ENCODE measurements at places on chromosomes 7 and 10.
A peak's percentile ranks its signal among the peaks of the same experiment; 100 is the strongest.

DNA sequence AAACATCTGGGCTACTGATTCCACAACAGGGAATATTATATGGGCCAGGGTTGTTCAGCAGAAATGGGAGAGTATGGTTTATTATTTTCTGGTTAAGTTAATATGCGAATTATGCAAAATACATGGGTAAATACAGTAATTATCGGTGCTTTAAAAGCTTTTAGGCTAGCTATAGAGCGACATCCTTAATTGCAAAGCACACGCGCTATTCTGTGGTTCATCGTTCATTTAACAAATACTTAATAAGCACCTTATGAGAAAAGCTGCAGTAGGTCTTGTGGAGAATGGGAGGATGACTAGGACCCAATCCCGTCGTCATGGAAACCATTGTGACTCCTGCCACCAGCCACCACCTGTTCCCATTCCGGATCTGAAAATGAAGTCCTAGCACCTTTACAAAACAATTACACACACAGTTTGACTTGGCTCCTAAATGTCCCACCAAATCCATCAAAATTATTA lies 623 bp upstream of the CEP41 start:
- DNase-seq = peak; percentile 44

- DNase-seq = no peak
Measured at GRCh38 chr7:116663744-116664143, 8.3 kb upstream of the MET start.

DNA sequence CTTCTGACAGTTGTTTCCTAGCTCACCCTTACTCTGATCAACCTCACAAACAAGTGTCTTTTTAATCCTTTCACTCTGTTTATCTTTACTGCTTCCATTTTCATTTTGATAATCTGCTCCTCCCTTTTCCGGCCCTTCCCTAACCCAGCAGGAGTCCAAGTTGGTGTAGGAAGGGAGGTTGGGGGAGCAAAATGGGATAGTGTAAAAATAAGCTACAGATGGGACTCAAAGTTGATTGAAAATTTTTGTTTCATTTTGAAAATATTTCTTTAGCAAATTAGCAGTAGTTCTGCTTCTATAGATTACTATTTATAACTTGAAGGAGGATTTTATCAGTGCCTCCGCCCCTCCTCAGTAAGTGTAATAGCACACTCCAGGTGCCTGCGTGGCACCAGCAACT lies 112.0 kb downstream of the WNT2 start:
- no peak for DNase-seq

DNA sequence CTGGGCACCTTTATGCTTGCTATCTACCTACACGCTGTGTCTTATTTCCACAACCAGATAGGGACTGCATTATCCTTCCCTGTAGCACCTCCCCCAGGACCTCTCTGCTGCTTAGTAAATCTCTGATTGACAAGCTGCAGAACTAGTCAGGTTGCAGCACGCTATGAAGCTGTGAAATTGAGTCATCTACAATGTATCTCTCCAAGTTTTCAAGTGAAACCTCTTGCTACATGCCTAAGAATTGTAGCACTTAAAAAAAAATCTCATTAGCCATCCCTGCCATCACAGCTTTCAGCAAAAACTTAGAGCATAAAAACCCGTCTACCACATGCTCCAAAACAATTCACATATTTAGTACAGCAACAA lies 69.7 kb upstream of the FGFR2 start:
- DNase-seq = no peak

GRCh38 chr7:90825779-90826178 lies 229.7 kb downstream of the CDK14 start:
- no peak for DNase-seq

DNA sequence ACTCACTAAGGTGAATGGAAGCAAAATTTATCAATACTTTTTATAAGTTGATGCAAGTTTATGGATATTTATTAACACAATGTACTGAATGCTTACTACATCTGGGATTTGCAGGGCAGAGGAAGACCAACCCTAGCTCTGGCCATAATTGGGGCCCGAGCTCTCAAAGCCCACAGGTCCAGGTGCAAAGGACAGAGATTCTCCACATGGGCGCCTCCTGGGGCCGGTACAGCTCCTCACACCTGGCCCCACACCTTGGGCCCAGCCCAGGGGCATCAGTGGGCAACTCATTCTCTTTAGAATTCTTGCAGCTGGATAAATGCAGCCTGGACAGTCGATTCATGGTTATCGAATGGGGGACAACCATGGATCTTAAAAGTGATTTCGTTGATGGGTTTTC lies 47.1 kb downstream of the CALML3 start:
- DNase-seq = no peak

DNA sequence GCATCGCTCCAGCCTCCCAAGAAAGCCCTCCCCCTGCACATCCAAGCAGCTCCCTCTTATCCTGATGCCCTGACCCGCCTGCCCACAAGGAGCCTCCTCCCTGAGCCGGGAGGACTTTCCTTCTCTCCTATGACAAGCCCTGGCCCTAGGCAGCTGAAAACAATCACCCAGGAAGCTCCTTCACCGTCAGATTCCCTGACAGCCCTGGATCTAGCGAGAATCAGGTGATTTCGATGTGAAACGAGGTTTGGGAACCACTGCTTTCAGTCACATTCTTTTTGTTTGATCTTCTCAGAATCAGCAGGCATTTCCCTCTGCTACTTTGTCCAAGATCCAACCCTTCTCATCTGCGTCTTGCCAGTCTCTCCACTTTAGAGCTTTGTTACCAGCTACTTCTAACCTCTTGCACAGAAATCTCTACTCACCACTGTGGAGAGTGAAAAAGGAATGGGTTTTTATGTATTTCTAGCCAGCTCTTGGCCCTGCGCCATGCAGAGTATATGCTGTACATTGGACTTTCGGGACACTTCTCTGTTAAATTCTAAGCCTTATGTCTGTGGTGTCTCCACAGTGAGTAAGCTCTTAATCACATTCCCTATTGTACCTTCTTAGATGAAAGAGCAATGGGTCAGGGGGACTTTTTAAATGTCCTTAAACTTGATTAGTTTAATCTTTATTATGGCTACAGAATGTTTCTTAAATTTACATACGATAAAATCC lies 253.2 kb upstream of the C7orf33 start:
- no peak for DNase-seq

- DNase-seq = peak; percentile 32
Measured at GRCh38 chr7:155483868-155484325, 26.0 kb downstream of the EN2 start.

- no peak for DNase-seq
Measured at GRCh38 chr10:11581213-11581612, 30.2 kb downstream of the USP6NL start.

Measured in HT1080 (cell line).